GM12864 (cell line): ENCODE measurements at places on chromosomes 6 and 20.

DNA sequence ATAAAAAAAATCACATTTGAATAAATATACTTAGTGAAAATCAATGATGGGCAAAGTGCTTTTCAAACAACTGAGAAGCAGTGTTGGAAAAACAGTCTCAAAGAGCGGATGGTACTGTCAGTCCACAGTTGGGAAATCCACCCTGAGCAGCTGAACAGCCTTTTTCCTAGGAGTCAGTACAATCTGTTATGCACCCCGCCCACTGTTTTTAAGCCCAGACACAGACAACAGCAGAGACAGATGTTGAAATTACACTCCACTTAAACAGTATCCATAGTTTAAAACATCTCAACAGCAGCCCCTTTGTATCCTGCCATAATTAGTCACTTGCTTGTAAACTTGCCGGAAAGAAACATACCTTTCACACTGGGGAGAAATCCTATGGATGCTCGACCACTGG lies 372 bp downstream of the KIAA0408 start:
- DNase-seq = no peak

DNA sequence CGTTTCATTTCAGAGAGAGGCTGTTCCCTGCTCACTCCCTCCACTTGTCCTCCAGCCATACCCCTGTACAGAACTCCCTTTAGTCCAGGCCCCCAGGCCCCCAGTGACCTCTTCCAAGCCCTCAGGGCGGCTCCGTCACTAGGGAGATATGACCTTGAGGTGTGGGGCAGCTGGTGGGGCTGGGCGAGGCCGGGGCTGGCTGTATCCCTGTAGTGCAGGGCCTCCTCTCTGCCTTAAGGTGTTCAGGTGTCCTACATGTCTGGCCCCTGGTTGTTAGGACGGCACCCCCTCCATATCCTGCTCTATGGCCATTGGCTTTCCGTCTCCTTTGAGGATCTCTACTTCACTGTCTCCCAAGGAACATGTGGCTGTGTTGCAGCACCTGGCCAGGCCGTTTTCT lies 17.4 kb upstream of the SYNDIG1 start:
- DNase-seq = no peak

DNA sequence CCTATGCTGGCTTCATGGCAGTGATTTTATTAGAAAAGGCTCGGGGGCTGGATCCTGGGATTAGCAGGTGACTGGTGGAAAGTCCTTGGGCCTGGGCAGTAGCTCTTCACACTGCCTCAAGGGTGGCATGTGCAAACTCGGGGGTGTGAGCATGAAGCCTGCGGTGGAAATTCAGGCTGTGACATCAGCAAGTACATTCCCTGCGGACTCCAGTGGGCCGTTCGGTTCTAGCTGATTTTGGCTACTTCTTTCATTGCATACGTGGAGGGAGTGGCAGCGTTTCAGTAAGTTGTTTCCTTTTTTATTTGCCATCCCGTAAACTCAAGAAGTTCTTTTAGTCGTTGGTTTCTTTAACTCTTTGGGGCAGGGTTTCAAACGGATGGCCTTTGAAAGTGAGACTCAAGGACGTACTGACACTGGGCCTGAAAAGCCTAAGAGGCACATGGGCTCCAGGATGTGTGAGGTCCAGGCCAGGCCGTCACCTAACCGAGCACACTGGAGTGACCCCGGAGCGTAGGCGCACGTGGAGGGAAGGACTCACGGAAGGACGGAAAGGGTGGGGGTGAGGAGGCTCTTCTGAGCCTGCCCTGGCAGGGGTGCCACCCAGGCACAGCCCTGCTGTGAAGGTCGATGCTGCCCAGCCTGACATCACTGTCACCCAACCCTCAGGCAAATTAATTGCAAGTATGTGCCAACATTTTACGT lies 104.0 kb upstream of the FRMD1 start:
- DNase-seq = no peak

DNA sequence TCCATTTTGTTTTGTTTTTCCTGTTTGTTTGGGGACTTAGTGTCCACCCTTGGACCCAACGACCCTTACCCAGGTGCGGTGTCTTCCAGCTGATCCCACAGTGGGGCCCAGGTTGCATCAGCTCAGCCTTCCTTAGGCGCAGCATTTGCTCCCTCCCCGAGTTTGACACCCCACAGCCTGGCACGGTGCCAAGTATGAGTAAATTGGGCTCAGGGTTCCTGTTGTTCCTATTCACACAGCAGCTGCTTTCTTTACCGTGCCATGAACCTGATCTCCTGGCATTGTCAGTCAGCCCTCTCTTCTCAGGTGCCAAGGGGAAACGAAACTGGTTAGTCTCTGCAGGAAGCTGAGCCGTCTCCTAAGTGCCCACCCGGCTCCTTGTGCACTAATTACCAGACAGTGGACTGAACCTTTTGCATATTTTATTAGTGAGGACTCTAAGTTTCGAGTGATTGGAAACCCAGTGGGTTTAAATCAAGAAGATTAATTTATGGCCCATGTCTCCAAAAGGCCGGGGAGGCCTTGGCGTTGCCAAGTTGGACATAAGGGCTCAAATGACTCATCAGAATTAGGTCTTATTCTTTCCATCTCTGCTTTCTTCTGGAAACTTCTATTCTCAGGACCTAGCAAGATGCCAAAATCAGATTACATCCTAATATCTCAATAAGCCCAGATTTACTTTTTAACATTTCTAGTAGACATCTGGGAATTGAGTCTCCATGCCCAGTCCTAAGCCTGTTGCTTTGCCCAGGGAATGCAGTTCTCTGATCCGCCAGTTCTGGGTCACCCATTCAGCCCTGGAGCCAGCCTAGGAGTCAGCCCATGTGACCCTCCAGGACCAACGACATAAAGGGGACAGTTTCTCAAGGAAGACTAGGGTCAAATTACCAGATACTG lies 68.8 kb downstream of the TSHZ2 start:
- DNase-seq = no peak

DNA sequence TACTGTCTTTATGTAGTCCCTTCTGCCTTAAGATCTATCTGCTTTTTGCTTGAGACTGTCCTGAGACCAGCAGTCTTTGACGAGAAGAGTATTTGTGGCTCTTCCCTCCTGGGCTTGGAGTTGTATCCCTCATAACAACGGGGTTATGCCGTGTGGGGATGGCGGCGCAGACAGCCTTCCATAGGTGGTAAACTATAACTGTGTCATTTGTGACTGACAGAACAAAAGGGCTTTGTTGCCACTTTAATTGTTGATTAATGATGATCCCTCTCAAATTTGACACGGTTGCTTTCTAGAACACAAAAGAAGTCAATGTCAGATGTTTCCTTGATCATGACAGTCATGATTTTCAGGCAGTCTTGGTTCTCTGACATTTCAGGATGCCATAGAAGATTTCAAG lies 196.6 kb downstream of the JARID2 start:
- no peak for DNase-seq

DNA sequence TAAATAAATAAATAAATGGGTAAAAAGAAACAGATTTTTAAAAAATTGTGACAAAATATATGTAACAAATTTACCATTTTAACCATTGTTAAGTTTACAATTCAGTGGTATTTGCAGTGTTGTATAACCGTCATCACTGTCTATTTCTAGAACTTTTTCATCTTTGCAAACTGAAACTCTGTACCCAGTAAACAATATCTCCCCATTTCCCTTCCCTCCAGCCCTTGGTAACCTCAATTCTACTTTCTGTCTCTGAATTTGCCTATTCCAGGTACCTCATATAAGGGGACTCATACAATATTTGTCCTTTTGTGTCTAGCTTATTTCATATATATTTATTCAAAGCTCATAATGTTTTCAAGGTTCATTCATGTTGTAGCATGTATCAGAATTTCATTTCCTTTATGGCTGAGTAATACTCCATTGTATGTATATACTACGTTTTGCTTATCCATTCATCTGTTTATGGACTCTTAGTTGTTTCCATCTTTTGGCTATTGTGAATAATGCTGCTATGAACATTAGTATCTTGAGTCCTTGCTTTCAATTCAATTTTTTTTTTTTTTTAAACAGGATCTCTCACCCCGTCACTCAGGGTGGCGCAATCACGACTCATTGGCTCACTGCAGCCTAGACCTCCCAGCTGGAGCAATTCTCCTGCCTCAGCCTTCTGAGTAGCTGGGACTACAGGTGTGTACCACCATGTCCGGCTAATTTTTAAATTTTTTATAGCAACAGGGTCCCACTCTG lies 8.9 kb downstream of the MANBAL start:
- no peak for DNase-seq

DNA sequence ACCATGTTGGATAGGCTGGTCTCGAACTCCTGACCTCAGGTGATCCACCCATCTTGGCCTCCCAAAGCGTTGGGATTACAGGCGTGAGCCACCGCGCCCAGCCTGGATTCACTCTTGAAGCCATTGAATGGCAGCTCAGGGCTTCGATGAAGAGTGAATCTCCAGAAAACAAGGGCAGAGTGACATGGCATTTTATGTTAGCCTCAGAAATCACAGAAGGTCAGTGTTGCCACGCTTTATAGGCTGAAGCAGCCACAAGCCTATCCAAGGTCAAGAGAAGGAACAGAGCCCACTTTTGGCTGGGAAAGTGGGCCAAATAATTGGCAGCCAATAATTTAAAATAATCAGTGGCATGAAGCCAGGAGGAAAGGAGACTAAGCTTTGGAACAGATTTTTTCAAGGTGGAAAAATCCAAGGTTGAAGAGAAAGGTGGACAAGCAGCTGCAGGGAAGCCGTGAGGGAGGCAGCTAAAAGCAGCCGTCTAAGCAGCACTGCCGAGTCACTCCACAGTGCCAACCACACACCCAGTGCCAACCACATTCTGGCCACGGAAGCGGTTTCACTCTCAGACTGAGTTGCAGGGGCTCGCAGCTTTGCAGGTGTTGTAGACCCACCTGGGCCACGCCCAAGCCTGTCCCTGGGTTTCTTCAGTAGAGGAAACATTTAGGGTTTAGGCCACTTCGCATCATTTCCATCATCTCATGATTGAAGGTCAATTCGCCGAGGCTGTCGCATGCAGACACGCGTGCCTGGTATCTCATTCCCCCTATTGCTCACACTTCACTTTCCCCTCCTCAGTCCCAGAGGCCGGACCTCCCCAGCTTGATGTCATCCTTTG lies 17.4 kb upstream of the AVP start:
- no peak for DNase-seq
